ENCODE measurements at places on chromosomes 12 and 14. TPM values are rescaled to one million over a fixed set of nuclear protein-coding genes. Genes with fewer than 3 reads are reported as not detected.

GUCY2C gene
- total RNA-seq = not detected

GRCh38 chr12:3964439-3964838, 91.2 kb upstream of the PARP11 start:
- DNase-seq = no peak

BBOF1 gene
- total RNA-seq = 1.5 TPM

GRCh38 chr14:69358233-69358963, 39.7 kb downstream of the ERH start:
- no peak for DNase-seq

OR4K17 gene
- not detected for total RNA-seq

GRCh38 chr12:112447106-112447505, 28.4 kb downstream of the PTPN11 start:
- DNase-seq = no peak

DNA sequence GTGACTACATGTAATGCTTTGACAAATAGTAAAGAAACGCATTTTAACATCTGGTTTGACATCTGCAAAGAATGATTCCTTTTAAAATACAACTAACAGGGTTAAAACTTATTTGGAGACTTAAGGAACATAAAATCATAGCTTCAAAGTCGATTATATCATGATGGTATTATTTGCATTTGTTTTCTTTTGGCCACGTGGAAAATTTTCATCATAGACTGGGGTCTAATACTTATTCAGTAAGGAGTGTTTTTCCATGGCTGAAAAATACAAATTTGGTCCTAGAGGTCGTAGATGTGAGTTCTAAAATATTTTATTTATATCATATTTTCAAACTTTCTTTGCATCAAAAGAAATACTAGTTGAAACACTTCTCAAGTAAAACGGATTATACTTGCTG, 31.5 kb upstream of the LMNTD1 start:
- no peak for DNase-seq

DNA sequence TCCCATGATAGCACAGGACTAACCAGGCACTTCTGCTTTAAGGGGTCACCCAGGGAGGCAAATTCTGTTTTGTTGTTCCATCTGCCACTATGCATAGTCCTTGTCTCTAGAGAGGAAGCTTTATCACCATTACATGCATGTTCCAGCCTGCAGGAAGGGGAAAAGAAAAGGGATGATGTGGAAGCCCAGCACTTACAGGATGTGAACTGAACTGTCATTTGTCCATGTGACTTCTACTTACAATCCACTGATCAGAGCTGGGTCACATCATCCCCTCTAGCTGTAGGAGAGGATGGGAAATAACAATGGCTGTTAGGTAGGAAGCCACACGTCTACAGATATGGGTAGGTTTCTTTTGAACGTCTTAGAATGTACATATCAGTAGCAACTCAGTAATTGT, 203.1 kb downstream of the PTPRO start:
- no peak for DNase-seq

CCDC38 gene
- not detected for total RNA-seq

- peak; percentile 2 for DNase-seq
Measured at GRCh38 chr12:19894803-19895202, 455.5 kb downstream of the AEBP2 start.

PAX9 gene
- total RNA-seq = 14.9 TPM

INHBC gene
- not detected for total RNA-seq

- no peak for DNase-seq
Measured at GRCh38 chr12:99257672-99258071, 389.9 kb upstream of the GARIN6 start.

GRCh38 chr14:104481323-104481722, 98.2 kb upstream of the C14orf180 start:
- no peak for DNase-seq

GRCh38 chr12:3295225-3295624, 195.8 kb upstream of the PRMT8 start:
- DNase-seq = no peak

NFATC4 gene
- 11.5 TPM for total RNA-seq

DNA sequence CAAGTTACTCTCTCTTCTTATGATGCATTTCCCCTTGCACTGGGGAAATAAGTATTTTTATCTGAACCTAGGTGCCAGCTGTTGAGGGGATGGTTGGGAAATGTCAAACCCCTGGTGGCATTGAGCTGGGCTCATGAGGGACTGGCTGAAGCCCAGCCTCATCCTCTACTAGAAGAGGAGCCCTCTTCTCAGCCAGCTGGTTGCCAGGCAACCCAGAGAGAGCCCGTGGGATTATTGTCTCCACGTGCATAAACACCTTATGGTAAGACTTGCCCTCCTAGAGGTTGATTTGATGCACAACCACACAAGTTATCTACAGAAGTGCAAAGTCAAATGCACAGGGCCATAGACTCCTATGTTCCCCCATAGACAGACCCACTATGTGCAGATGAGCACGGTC, 89.8 kb downstream of the WSCD2 start:
- no peak for DNase-seq

CPM gene
- total RNA-seq = 5.3 TPM

B4GALNT1 gene
- 42.3 TPM for total RNA-seq

- no peak for DNase-seq
Measured at GRCh38 chr14:96194657-96195431, 9.8 kb upstream of the BDKRB2 start.

- DNase-seq = no peak
Measured at GRCh38 chr14:104386151-104386841, 193.3 kb upstream of the C14orf180 start.

GRCh38 chr12:31491841-31492598, 98.9 kb downstream of the DENND5B start:
- DNase-seq = peak; percentile 89

- no peak for DNase-seq
Measured at GRCh38 chr12:4027412-4027811, 154.2 kb upstream of the PARP11 start.

AGAP2 gene
- total RNA-seq = 0.23 TPM

DNA sequence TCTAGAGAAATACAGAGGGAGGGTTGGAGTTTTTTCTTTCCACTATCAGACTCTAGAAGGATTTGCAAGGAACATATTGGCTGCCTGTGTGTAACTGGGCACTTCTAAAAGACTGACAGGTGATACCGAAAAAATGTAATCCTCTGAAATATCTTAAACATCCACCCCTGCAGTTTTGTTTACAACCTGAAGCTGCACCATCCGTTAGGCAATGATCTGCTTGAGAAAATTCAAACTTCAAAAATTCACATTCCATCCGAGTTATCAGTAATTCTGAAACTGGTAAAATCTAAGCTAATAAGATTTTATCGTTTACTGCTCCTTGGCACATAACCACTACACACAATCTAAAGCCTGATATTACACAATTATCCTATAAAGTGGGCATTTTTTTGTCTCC, 528.6 kb downstream of the FUT8 start:
- no peak for DNase-seq

NT5DC3 gene
- total RNA-seq = 15.7 TPM

- DNase-seq = no peak
Measured at GRCh38 chr14:33978892-33979612, 28.2 kb upstream of the EGLN3 start.

DNA sequence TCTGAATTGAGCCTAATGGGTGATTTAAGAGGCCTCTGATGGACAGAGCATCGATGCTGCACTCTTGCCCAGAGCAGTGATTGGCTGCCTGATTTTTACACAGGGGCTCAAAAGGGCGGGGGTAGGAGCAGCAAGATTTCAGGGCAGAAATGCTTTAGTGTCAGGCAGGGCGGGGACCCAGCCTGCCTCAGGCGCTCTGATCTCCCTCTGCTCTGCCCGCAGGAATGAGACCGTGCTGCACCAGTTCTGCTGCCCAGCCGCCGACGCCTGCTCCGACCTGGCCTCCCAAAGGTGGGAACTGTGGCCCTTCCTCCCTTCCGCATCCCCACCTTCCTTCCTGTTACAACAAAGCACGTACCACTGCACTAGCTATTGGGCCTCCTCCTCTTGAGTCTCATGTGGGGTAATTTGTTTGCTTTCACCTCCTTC, 32.4 kb downstream of the IQSEC3 start:
- no peak for DNase-seq

DNA sequence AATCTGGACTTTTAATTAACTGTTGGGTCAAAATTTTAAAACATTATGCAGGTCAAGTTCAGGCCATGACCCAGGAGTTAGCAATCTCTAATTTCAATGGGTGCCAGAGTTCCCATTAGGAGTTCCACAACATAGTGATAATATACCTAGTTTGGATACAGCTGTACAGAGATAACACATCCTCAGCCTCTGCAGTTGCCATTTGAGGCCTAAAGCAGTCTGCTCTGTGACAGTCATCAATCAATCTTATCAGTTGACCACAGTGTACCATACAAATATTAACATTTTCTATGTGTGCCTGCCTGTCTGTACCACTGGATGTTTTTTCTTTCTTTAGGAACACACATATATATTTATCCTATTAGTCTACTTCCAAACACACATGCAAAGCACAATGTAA, 54.0 kb upstream of the BBS10 start:
- no peak for DNase-seq

AP1G2 gene
- 69.7 TPM for total RNA-seq

DNA sequence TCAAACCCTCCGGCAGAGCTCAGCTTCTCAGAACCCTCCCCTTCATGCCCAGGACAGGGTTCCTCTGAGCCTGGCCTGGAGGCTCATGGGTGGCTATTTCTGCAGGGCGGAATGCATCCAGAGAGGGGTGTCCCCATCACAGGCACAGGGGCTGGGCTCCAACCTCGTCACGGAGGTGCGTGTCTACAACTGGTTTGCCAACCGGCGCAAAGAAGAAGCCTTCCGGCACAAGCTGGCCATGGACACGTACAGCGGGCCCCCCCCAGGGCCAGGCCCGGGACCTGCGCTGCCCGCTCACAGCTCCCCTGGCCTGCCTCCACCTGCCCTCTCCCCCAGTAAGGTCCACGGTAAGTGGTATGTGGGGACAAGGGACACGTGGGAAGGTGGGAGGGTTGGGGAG, 15.7 kb downstream of the HNF1A start:
- DNase-seq = no peak

IPO8 gene
- total RNA-seq = 19.6 TPM

A2ML1 gene
- 0.36 TPM for total RNA-seq

DNA sequence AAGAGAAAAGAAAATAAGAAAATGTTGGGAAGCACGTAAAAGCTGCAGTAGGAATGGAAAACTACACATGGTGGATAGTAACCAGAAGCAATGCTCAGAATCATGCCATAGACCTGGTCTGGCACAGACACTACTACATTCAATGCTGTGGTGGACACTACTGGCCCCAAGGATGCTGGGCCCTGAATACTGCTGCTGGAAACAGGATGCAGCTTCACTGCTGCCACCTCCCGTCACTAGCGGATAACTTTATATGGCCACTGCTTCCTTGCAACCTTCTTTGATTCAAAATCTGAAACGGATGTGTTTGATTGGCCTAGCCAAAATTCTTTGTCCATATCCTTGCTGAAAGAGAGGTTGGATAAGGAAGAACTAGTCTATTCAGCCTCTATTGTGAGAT, 30.7 kb downstream of the ADCY6 start:
- no peak for DNase-seq

DNA sequence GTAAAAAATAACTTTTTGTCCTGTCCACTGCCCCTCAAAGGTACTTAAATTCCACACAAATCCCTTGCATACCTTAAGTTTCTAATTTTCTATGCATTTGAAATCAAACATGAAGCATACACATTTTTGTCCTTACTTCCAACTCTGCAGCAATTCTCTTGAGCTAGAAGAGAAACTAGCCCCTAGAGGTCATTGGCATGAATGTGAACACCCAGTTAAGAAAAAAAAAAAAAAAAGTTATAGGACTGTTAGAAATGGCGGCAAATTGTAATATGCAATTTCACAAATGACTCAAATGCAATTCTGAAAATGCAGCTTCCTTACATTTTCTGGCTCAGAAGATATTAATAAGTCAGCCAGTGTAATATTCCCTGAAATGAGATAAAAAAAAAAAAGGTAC, 4.6 kb upstream of the ESR2 start:
- no peak for DNase-seq

KRT82 gene
- total RNA-seq = 0.29 TPM
